ENCODE measurements at places on chromosomes 6 and 20.

GRCh38 chr6:139376604-139377218 lies 2.3 kb upstream of the CITED2 start:
- no peak for DNase-seq

- no peak for DNase-seq
Observed at GRCh38 chr6:145829102-145829501, 14.5 kb upstream of the FBXO30 start.

- peak; percentile 44 for DNase-seq
Observed at GRCh38 chr20:45890077-45890984, 677 bp downstream of the NEURL2 start.

DNA sequence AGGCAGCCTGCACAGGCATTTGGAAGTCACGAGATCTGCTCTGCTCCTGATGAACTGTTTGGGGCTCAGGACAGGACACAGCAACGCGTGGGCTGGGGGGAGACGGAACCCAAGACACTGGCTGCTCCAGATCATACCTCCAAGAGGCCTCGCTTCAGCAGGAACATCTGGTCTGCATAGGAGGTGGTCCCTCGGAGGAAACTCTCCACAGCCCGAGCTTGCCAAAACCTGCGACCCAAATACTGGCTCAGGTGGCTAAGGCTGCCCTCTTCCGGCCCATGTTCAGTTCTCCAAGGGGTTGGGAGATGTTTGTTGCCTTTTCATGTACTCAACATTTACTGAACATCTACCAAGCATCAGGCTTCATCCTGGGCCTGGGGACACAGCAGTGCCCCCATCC lies 51.7 kb downstream of the MYH7B start:
- DNase-seq = no peak

DNA sequence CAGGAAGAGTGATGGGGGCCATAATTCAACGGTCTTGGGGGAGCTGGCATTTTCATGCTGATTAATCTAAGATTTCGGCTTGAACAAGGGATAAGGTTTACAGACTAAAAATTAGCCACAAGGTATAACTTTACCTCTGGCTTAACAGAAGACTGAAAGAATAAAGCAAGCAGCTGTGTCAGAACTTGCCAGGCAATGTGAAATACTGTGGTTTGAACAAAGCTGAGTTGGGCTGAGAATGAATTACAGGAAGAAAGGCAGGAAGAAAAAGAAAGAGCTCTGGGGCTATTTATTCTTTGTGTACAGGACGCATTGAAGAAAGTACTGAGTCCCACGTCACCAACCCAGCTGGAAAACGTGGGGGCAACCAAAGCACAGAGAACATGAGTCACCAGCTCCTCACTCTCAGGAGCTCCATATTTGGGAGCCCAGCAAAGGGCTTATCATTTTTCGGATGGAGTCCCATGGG lies 121.5 kb upstream of the NEDD9 start:
- peak; percentile 56 for DNase-seq

DNA sequence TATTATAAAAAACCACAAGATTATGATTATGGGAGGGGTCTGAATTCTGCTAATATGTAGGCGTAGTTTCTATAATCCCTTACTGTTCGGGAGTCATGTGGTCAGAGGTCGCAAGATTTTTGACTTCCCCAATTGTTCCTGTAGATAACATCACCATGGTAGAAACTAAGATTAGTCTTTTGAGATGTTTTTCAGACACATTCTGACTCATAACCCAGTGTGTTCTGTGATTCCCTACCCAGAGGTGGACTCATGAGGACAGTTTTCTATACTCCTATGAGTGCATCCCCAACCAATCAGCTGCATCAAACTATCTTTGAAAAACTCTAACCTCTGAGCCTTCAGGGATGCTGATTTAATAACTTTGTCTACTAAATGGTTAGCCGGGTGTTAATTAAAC lies 175.5 kb downstream of the RFPL4B start:
- no peak for DNase-seq

- DNase-seq = no peak
Observed at GRCh38 chr6:92380803-92381601, 1038.4 kb downstream of the EPHA7 start.

Measured in stimulated activated CD4-positive, alpha-beta T cell treated with anti-CD3 and anti-CD28 coated beads, TNF-alpha, amount 100 ng/mL, for 24 hours (primary cell).